ENCODE measurements at places on chromosomes 6 and 20.

- DNase-seq: no peak
Measured at GRCh38 chr6:142171351-142171750, 24.3 kb downstream of the VTA1 start.

DNA sequence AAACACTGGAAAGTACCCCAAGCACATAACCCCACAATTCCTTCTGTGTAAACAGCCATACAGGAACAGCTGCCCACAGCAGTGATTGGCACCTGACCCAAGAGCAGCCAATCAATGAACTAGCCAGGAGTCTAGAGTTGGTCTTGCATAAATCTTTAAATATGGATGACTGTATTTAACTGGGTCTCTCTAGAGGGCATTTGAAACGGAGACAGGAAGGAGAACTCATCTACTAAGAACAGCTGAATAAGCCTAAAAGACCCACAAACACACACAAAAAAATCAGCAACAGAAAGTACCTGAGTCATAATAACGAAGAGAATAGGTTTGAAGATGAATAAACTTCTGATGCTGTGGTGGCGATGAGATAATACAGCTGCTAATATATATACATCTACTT, 49.0 kb upstream of the ASF1A start:
- DNase-seq: no peak

GRCh38 chr6:131897050-131897435, 54.1 kb downstream of the CCN2 start:
- DNase-seq: no peak

DNA sequence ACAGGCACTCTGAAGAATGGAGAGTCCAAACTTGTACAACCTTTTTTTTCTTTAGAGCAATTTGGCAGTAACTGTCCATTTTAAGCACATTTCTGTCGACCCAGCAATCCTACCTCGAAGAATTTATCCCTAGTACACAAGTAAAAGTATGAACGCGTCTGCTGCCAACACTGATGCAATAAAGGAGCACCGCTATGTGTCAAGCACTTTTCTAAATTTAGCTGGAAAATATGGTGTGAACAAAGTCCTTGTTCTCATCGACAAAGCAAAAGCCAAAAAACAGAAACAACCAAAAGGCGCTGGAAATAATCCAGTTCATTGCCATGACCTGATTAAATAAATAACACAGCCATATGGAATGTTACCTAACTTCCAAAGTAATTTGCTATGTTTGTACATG, 1.1 kb downstream of the DPM1 start:
- no peak for DNase-seq
